ENCODE measurements at places on chromosomes 1 and 21.
A peak's percentile ranks its signal among the peaks of the same experiment; 100 is the strongest.

- peak; percentile 84 for DNase-seq
Measured at GRCh38 chr21:43758111-43758641, 17.9 kb downstream of the CSTB start.

- DNase-seq: no peak
Measured at GRCh38 chr1:39876144-39876543, 7.2 kb downstream of the TRIT1 start.

GRCh38 chr1:235567812-235568503, 63.7 kb upstream of the B3GALNT2 start:
- peak; percentile 6 for DNase-seq

GRCh38 chr1:243917177-243917862, 67.3 kb upstream of the AKT3 start:
- DNase-seq: peak; percentile 88

Data from fibroblast of pulmonary artery (primary cell).